Peyer's patch (tissue), 4 donors: ENCODE measurements at places on chromosomes 6 and 20. TPM values are rescaled to one million over a fixed set of nuclear protein-coding genes. Genes with fewer than 3 reads are reported as not detected.

The CCN6 gene
- total RNA-seq, result not detected

GRCh38 chr6:81901551-81901966 lies 149.1 kb upstream of the TENT5A start:
- H3K4me3 ChIP-seq, result no peak overlapping the region
- no peaks in the 10 kb centered on the region for H3K36me3 ChIP-seq
- no peaks in the 10 kb centered on the region for H3K4me1 ChIP-seq
- H3K27ac ChIP-seq, result no peak overlapping the region
- no peaks in the 10 kb centered on the region for H3K27me3 ChIP-seq
- no peak for DNase-seq

The ZNF831 gene
- 1.7 TPM for total RNA-seq

The SLC26A8 gene
- total RNA-seq, result 1.7 TPM

- H3K27ac ChIP-seq, result no peak overlapping the region
- no peaks in the 10 kb centered on the region for H3K27me3 ChIP-seq
- H3K4me1 ChIP-seq, result no peaks in the 10 kb centered on the region
- DNase-seq, result no peak
- H3K36me3 ChIP-seq, result no peaks in the 10 kb centered on the region
These were observed 1323.0 kb upstream of the GJE1 start for GRCh38 chr6:140809694-140810101.

- no peak overlapping the region for H3K4me3 ChIP-seq
- H3K36me3 ChIP-seq, result no peaks in the 10 kb centered on the region
- H3K27me3 ChIP-seq, result no peaks in the 10 kb centered on the region
- H3K4me1 ChIP-seq, result no peaks in the 10 kb centered on the region
These were observed 354.7 kb upstream of the PLCB4 start for GRCh38 chr20:8714206-8714605.

GRCh38 chr6:52577778-52578463 lies 1.1 kb upstream of the TRAM2 start:
- peak overlapping the region; percentile 96 for H3K27ac ChIP-seq
- H3K4me3 ChIP-seq, result peak overlapping the region; percentile 99
- H3K36me3 ChIP-seq, result no peaks in the 10 kb centered on the region
- no peaks in the 10 kb centered on the region for H3K4me1 ChIP-seq
- DNase-seq, result no peak

- no peak for DNase-seq
- no peaks in the 10 kb centered on the region for H3K4me1 ChIP-seq
- no peaks in the 10 kb centered on the region for H3K36me3 ChIP-seq
- H3K27ac ChIP-seq, result no peak overlapping the region
- H3K4me3 ChIP-seq, result no peak overlapping the region
These were observed 158.8 kb downstream of the DLL1 start for GRCh38 chr6:170132011-170132521.

DNA sequence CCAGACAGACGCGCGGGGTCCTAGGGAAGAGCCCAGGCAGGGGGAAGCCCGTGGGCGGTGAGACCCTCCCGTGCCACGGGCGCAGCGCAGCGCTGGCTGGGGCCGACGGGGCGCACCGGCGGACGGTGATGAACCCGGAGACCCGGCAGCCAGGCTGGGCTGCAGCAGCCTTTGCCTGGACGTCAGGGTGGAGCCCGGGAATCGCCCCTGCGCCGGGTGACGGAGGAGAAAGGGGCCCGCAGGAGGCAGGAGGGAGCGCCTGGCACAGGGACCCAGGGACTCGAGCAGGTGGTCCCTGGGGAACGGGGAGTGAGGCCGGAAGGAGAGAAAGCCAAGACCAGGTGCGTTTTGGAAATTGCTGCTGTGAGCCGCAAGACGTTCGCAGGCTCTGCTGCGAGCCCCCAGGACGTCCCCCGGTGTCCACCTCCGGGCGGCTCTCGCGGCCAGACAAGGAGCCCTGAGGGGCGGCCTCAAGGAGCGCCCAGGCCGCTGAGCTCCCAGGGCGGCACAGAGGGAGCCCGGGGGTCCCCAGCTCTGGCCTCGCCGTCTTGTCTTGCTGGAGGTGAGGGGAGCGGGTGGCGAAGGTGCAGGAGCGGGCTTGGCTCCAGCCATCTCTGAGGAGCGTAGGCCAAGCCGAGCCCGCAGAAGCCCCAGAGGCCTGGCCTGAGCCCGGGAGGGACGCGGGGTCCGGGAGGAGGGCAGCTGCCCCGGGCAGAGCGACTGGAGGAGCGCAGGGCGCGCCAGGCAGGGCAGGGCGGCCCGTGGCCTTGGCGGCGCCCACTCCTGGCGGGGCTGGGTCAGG lies 191.2 kb upstream of the PDE10A start:
- H3K36me3 ChIP-seq, result no peaks in the 10 kb centered on the region
- no peaks in the 10 kb centered on the region for H3K4me1 ChIP-seq
- no peak for DNase-seq
- H3K4me3 ChIP-seq, result no peak overlapping the region

DNA sequence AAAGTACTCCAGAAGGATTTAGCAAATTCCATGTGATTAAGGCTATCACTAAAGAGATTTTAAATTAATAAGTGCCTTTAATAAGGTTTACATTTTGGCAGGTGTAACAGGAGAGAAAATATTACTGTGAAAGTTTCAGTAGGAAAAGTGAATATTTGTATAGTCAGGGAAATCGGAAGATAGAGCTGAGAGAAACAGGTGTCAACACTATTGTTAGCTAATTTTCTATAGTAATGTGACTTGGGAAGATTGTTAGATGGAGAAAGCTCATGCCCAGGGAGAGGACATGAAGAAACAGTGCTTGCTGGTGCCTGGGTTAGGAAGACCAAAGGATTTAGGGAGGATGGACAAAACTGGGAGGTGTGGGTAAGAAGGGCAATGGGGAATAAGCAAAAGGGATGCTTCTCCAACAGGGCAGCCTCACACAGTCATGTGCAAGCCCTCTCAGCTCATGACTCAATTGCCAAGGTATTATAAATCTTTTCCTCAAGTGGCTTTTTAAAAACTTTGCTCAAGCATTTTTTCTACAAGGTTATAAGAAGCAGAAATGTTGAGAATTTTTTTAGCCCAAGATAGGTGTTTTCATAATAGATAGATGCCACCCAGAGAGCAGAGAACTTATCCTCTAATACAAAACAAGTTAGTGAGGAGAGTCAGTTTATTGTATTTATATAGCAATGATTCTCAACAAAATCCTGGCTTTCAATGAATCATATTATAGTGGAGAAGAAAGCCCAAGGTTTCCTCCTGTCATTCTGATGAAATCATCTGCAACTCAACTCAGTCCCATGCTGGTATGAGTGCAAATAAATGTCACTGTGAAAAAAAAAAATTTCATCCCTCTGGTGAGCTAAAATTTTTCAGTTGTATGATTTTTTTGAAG lies 325.2 kb upstream of the NT5E start:
- H3K27me3 ChIP-seq, result no peaks in the 10 kb centered on the region
- H3K4me1 ChIP-seq, result no peaks in the 10 kb centered on the region
- no peak overlapping the region for H3K27ac ChIP-seq
- no peaks in the 10 kb centered on the region for H3K36me3 ChIP-seq
